ENCODE measurements at places on chromosomes 12 and 14.

- no peak for DNase-seq
Observed at GRCh38 chr14:95711476-95712176, 2.3 kb downstream of the TCL1A start.

DNA sequence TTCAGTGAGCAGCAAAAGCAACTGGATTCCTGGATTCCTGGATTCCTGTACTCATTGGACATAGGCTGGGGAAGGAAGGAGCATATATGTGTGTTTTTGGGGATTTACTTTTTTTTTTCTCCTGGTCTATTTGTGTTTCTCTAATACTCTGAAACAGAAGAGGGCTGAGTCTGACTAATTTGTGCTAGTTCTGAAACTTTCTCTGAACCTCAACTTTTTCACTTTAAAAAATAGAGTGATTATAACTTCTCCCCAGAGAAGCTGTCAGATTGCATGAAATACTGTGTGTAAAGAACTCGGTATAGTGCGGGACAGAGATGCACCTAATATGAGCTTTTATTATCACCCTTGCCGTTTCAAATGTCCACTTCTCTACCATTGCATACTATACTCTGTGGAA, 529.5 kb downstream of the TMTC2 start:
- DNase-seq: no peak

DNA sequence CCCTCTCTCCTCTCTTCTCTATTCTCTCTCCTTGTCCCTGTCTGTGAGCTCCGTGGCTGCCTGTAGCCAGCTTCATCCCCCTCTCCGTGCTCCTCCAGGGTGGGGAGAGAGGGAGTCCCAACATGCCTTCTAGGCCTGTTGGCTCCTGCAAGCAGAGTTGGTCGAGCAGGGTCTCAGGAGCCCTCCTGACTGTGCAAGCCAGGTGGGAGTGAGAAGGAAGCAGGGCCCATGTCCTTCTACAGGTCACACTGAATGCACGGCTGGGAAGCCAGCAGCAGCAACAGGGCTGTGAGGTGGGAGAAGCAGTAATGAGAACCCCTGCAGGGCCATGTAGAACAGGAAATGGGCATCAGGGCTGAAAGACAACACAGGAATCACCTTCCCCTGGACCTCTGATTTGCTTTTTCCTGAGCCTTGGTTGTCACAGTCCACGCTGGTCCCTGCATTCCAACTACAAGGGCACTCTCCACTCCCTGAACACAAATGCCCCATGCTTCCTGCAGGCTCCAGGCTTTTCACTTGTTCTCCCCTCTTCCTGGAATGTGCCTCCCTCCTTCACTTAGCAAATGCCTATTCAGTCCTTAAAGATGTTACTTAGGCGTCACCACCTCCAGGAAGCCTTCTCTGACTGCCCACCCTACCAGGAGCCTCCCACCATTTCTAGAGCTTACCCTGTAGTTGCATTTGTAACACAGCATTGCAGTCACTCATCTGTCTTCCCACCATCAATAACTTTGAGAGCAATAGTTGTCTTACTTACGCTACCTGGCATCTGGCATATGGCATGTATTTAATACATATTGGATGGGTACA, 51.2 kb downstream of the TSPAN11 start:
- no peak for DNase-seq

- DNase-seq: no peak
Observed at GRCh38 chr12:94872971-94873733, 130.3 kb downstream of the NDUFA12 start.

DNA sequence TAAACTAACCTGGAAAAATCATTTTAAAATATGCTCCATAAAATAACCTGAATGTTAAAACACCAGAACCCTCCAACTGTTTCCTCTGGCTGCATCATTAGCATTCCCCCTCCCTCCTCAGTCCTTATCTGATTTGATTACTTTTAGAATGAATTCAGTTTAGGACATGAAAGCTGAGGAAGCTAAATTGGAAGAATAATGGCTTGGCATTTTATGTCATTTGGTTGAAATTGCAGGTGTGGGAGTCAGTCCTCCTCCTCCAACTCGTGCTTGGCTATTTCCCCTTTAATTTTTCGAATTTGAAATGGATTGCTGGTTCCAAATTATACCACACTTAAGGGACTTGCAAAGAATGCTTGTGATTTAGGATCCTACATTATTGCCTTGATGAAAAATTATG, 473.0 kb upstream of the STXBP6 start:
- DNase-seq: no peak

DNA sequence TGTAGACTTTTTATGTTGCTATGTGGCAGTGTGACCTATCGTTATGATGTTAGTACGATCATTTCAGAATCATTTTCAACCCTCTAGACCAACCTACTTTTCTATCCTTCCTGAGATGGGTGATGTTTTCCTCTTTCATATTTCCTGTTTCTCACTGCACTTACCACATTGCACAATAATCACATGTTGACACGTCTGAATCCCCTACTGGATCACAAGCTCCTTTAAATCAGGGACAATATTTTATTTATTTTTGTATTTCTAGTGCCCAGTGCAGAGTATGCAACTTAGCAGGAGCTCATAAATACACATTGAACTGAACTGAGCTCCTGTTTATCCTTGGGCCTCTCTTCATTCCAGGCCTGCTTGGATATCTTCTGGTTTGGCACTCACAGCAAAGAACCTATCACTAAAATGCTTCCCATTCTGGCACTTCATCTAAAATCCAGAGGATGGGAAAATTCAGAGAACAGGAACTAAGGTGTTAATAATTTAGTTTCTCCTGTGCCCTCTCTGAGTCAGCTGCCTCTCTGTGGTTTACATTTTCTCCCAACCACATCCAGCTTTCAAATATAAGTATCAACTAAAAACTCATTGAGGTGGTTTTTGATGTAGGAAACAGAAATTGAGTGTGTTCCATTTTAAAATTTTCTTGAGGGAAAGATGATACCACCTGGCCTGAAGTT, 69.4 kb upstream of the DYRK2 start:
- no peak for DNase-seq
